ENCODE measurements at places on chromosomes 2 and 18.

GRCh38 chr2:109209941-109210340 is 80.9 kb downstream of the SH3RF3 start:
- DNase-seq: no peak

- no peak for DNase-seq
Observed at GRCh38 chr2:121965661-121966060, 210.2 kb downstream of the TSN start.

GRCh38 chr18:40013001-40013609 is 1941.9 kb upstream of the PIK3C3 start:
- DNase-seq: no peak

DNA sequence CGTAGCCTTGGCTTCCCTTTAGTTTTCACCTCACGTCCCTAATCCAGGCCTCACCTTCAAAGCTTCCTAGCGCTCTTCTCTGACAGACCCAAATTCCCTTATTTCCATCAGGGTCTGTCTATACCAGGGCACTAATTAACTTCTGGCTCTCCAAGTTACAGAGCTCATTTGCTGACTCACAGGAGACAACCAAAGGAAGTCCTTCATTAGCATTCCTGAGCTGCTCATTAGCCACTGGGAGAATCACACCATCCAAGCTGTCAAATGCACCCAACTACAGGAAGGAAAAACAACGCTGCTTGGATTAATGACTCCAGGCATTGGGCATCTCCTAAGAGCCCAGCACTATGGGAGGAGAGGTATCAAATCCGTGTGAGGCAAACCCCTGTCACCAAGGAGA is 109.8 kb upstream of the ALK start:
- DNase-seq: no peak

- no peak for DNase-seq
Observed at GRCh38 chr2:195548198-195548940, 108.7 kb upstream of the SLC39A10 start.

Measured in stromal cell of bone marrow (primary cell).